ENCODE measurements at places on chromosomes 2 and 18.

- DNase-seq: no peak
Observed at GRCh38 chr2:49714454-49714853, 560.1 kb upstream of the FSHR start.

GRCh38 chr2:201484805-201485204 is 33.3 kb downstream of the STRADB start:
- DNase-seq: no peak

- no peak for DNase-seq
Observed at GRCh38 chr2:72940786-72941185, 23.5 kb downstream of the EMX1 start.

GRCh38 chr2:119694845-119695521 is 16.0 kb downstream of the TMEM177 start:
- DNase-seq: no peak

DNA sequence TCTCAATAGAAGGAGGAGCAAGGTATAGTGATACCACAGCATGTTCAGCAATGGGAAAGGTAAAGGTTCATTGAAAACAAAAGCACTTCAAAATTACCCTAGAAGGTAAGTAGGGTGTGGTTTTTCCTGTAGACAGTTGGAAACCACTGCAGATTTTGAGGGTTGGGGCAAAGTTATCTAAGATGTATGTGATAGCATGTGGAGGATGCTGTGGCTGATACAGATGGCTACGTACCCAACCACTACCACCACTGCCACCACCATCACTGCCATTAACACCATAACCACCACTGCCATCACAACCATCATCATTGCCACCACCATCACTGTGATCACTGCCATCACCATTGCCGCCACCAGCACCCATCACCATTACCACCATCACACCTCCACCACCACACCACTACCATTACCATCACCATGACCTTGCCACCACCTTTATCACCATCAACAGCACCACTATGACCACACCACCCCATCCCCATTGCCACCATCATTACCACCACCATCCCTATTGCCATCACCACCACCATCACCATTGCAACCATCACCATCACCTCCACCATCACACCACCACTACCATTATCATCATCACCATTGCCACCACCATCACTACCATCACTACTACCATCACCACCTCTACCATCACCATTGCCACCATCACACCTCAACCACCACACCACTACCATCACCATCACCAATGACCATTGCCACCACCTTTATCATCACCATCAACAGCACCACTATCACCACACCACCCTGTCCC is 3.7 kb downstream of the TMSB10 start:
- DNase-seq: no peak

DNA sequence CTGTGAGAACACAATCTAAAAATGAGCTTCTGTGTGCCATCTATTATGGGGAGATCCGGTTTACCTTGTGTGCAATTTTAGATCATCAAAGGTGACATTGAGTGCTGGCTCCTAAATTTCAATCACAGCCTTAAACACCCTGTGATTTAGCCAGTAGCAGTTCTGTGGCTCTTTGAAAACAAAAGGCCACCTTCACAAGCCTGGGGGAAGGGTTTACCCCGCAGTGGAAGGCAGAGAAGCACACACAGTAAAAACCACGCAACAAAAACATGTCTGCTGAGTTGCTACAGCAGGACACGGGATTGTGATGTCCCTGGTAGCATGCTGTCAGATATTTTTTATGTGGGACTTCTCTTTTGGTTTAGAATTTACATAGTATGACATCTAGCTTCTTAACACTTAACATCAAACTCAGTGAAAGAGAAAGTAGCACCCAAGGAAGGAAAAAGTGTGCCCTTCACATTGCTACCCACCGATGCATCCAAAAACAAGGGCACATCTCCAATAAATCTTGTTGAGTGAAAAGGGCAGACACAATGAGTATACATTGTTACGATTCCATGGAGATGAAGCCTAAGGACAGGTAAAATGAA is 56.1 kb upstream of the RNF152 start:
- DNase-seq: no peak

GRCh38 chr2:136118819-136119716 is 1.1 kb upstream of the CXCR4 start:
- DNase-seq: peak; percentile 37

DNA sequence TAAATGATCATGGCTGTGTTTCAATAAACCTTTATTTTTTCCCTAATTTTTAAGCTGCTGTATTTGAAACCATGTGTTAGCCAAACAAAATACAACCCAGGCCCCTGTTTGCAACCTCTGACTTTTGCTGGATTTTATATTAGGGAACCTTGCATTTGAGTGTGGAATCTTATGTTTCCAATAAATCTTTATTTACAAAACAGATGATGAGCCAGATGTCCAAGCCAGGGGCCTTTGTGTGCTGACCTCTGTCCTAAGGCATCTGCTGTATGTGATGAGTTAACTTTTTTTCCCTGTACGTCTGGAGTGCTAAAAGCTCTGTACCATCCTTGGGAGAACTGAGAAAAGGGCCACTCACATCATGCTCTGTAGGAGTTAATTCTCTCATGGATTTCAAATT is 162.9 kb downstream of the TRIB2 start:
- no peak for DNase-seq

DNA sequence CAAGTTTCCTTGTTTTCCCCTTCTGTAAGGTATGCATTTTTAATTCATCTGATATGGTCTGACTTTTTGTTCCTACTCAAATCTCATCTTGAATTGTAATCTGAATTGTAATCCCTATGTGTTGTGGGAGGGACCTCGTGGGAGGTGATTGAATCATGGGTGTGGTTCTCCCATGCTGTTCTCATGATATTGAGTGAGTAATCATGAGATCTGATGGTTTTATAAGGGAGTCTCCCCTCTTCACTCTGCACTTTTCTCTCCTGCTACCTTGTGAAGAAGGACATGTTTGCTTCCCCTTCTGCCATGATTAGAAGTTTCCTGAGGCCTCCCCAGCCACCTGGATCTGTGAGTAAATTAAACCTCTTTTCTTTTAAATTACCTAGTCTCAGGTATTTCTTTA is 476.1 kb downstream of the LPIN1 start:
- no peak for DNase-seq

GRCh38 chr2:24771764-24772586 is 21.2 kb downstream of the PTRHD1 start:
- DNase-seq: no peak

DNA sequence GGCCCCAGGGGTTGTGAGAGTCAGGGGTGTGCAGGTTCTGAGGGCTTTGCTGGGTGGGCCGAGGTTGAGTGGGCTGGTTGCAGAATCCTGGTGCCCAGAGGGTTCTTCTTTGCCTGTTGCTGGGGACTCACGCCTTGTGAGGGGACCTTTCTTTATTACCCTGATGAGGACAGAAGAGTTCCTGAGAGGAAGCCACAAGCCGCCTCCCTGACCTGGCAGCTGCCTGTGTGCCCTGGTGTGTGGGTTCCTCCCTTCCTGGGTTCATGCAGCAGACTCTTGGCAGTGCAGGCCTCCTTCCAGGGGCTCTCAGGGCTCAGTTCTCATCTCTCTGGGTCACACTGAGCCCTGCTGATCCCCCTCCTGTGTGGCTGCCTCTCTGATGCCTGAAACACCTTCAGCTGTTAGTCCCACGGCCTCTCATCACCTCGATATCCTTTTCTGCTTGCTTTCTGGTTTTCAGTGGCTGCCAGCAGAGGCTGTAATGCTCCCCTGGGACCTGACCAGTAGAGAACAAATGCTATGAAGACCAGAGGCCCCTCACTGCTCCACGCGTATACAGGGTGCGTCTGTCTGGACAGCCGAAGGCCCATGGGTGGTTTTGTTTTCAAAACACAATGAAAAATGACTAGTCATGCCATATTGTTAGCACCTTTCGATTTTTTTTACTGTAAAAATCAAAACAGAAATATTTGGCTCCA is 191.3 kb downstream of the AGAP1 start:
- peak; percentile 38 for DNase-seq

DNA sequence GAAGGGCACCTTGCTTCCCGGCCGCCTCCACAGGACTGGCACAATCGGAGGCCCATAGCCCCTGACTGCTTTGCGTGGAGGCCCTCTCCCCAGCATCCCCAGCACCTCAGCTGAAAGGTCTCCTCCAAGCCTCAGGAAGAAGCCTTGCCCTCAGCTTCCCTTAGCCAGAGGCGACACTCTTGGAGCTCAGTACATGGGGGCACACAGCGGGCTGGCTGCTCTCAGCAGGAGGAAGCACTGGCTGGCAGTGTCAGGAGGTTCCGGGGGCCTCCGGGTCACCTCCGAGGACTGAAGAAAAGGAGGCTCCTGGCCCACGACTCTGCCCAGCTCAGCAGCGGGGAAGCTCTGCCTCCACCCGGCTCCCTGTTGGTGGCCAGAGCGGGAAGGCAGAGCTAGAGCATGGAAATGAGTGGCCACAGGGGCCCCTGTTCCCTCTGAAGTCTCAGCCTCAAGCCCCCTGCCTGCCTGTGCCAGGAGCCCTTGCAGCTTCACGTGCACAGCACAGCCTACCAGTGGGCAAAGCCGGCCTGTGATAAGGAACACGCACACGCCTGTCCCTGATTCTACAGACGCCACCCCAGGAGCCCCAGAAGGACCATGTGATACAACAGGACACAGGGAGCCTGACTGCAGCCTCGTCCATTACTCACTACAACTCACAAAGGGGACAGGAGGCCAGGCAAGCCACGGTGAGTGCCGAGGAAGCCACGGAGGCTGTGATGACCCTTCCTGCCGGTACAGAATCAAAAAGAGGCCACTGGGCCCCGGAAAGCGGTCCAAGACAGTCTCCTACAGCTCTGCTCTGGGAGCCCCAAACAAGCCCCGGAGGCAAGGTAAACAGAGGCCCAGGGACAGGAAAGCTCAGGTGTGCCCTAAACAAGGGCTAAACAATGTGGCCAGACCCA is 15.5 kb downstream of the HDAC4 start:
- peak; percentile 45 for DNase-seq

GRCh38 chr2:26605999-26606846 is 34.9 kb downstream of the CIB4 start:
- DNase-seq: no peak

GRCh38 chr2:150989969-150990368 is 271.7 kb downstream of the RBM43 start:
- DNase-seq: no peak

DNA sequence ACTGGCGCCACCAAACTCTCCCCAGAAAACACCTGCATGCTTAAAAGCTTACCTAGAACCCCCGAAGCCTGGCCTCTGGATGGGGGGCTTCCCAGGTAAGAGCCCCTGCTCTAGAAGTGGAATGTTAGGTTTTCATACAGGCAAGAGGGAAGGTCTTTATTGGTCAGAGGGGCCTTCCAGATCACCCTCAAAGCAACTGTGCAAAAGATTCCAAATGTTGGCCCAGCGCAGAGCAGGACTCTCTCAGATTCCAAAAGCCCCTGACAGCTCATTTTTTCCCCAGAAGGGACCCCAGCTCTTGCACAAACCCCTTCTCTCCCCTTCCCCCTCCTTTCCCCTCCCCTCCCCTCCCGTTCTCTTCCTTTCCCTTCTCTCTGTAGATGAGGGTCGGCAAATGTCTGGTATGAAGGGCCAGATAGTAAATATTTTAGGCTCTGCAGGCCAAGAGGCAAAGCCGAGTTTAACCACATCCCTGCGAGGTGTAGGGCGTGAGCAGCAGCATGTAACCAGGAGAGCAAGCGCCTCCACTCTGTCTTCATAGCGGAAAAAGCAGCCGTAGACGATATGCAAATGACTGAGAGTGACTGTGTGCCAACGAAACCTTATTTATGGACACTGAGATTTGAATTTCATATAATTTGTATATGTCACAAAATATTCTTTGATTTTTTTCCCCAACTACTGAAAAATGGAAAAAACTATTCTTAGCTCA is 116.9 kb downstream of the SMAD7 start:
- DNase-seq: peak; percentile 45

- no peak for DNase-seq
Observed at GRCh38 chr18:35511833-35512232, 14.1 kb upstream of the INO80C start.

GRCh38 chr2:152693033-152693432 is 24.2 kb downstream of the PRPF40A start:
- no peak for DNase-seq

DNA sequence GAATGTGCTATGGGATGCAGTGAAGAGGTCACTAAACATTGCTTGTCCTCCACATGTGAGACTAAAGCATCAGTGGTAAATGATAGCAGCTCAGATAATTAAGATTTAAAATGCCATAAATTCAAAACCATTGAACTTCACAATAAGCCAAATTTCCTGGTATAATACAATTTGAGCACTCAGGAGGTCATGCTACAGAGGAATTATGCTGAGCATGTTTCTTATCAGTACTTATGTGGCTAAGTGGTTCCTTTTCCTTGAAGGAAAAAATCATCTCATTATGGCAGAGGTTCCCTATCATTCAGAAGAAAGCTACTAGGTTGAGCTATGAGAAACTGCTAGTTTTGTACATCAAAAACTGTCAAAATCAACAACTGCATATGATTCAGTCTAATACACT is 156.6 kb downstream of the AGPS start:
- DNase-seq: no peak

DNA sequence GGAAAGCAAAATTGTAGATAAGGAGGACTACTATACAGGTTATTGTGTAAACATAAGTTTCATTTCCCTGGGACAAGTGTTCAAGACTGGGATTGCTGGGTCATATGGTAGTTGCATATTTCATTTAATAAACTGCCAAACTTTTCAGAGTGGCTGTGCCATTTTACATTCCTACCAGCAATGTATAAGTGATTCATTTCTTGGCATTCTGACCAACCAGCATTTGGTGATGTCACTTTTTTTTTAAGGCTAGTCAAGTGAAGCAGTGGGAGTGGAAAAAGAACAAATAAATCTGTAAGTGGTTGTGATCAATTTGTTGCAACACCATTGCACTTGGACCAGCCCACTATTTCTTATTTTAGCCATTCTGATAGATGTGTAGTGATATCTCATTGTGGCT is 5.2 kb upstream of the CHCHD5 start:
- DNase-seq: no peak

- DNase-seq: no peak
Observed at GRCh38 chr2:152432206-152432653, 97.3 kb downstream of the FMNL2 start.

DNA sequence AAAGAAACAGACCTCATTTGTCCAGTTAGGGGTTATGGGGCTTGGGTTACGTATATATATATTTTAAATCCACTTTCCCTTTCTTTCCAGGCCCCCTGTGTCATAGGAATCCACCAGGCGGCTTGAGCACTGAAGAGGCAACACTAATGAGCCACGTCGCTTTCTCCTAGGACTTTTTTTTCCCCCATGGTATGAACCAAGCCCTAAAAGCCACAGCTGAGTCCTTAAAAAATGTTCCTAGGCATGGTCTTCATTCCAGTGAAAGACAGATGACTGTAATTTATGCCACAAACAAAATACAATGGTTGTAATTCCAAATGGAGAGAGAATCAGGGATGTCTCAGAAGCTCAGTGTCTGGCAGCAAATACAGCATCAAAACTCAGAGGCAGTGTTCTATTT is 146.8 kb downstream of the EPHA4 start:
- DNase-seq: no peak

- DNase-seq: no peak
Observed at GRCh38 chr2:28976584-28976983, 4.5 kb upstream of the TOGARAM2 start.

DNA sequence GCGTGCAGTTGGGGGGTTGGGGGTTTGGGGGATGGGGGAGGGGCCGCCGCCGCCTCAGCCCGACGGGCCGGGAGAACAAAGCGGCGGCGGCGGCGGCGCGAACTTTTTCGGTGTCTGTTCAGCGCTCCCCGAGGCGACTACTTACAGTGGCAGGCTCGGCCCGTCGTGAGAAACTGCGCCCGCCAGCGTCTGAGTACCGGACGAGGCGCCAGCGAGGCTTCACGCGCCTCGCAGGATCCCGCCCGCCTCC is 172 bp downstream of the PRKD3 start:
- DNase-seq: peak; percentile 95
